Activated T-helper 9 cell treated with anti-CD3 and anti-CD28 coated beads, Interleukin-2, amount 50 U/mL, for 16 hours (primary cell): ENCODE measurements at places on chromosomes 2 and 18.

DNA sequence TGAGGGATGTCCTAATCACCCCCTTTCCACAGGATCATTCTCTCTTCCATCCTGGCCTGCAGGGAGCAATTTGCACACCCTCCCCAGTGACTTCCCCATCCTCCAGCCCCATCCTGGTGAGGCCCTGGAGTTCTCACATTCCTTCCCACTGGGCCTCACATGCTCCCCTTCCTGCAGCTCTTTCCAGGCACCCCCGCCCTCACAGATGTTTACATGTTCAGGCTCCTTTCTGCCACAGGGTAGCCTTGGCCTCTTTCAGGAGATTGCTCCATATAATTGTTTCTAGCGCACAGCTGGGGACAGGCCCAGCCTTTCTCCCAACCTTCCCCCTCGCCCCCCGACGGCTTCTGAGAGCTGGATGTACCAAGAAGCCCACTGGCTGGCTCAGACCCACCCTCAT is 288.4 kb upstream of the TRIB2 start:
- no peak for DNase-seq

DNA sequence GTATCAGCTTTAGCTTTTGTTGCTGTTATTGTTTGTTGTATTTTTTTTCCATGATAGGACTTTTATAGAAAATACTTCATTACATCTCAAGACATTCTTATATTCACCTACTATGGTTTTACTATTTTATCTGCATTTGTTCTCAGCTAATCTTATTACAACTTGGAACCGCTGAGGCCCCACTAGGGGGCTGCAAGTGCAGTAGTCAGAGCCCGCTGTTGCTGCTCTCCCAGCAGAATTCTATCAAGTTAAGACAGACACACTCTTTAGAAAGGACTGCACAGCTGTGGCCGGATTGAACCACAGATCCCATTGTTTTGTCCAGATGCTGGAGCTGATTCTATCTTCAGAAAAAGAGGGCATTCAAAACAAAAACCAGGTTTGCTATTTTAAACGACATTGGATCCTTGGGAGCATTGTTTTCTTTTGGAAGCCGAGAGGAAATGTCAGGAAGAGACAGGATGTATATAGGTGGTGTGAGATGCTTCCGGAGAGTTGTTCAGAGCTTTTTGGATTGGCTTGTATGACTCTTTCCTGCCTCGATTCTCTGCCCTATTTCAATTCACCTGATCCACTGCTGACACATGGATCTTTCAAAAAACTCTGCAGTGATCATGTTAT is 105.7 kb upstream of the GAREM1 start:
- DNase-seq = no peak

GRCh38 chr18:23779696-23780303 is 90.5 kb downstream of the LAMA3 start:
- DNase-seq = no peak

GRCh38 chr2:195563857-195564512 is 93.0 kb upstream of the SLC39A10 start:
- no peak for DNase-seq

DNA sequence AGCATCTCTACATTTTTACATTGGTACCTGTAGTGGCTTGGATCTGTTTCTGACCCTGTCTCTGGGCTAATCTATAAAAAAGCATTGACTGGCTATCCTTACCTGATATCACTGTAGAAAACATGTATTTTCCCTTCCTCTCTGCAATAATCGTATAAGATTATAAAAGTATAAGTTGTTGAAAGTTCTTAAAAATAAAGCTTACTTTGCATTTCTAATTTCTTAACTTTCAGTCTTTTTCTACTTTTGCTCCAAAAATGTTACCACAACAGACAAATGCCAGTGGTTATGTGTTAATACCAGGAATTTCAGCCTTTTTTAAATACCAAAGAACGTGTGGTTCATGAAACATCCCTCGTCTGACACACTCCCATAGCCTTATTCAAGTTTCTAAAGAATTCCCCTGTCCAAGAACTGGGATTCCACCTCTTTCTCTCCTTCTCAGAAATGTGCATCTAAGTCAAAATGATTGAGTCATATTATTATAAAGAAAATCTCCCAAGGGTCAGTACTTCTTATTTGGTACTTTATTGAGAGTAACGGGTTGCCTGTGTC is 28.5 kb upstream of the ACKR3 start:
- no peak for DNase-seq

DNA sequence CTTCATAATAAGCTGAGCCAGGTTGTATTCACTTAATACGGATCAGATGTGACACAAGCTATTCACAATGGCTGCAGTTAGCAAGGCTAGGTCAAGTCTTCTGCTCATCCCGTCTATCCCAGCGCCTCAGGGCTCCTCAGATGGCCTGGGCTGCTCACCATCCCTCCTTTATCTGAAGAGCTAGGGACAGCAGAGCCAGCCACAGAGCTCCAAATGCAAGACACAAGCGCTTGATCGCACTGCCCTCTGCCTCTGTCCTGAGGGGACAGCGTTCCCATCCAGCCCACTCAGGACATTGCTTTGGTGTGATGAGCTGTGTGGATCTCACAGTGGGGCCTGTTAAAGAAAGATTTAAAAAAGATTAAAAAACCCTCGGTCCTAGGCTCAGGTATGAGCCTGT is 254.4 kb upstream of the HS6ST1 start:
- DNase-seq = no peak

- no peak for DNase-seq
These were observed 433.0 kb upstream of the CHAC2 start for GRCh38 chr2:53334610-53335009.

DNA sequence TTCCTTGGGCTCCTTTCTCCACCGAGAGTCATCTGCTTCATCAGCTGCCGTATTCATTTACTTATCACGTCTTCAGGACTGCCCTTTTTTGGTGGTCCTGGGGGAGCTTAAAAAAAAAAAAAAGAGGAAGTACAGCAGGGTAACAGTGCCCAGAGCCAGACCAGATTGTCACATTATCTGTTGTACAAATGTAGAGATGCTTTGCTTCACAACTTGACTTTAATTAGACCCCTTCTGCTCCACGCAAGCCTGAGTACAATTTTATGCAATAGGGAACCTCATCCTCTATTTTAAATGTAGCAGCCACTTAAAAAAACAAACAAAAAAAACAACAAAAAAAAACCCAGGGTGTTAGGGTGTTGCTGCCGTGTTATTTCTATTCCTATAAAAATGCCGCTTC is 128.3 kb downstream of the PRPF40A start:
- no peak for DNase-seq
